ENCODE measurements at places on chromosomes 12 and 14.

DNA sequence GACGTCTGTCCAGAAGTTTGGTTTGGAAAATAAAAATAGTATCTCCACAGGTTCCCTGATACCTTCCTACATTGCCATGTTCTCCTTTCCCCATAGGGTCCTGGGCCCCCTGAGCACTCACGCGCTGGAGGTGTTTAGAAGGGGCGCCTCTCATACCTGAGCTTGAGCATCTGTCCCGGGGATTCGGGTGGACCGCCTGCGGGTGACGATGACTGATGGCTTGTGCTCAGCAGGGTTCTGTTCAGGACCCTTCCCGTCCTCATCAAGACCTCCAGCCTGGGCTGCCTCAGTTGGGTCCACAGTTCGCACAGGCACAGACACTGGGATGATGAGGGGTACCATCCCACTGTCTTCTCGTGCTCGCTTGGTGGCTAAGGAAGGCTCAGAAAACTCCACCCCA lies 22.7 kb upstream of the PNMA1 start:
- no peak for DNase-seq

- DNase-seq: no peak
These were observed 146.1 kb upstream of the NCOR2 start for GRCh38 chr12:124713436-124714082.

- DNase-seq: no peak
These were observed 344.5 kb downstream of the ZFP36L1 start for GRCh38 chr14:68448252-68448902.

- no peak for DNase-seq
These were observed 5.9 kb upstream of the FOXN3 start for GRCh38 chr14:89422952-89423345.

DNA sequence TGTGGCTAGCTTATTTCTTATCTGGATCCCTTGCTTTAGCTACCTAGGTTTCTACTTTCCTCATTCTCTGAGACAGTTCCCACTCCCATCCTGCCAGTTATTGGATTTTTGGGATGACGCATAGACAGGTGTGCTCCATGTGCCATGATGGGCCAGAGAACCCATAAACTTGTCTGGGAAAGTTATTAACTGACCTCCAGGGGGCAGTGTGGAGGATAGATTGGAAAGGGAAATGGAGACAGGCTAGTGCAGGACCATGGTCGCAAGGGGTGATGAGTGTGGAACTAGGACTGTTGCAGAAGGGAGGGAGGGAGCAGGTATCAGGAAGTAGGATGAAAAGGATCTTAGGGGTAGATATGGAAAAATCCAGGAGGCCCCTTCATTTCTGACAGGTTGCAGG lies 80.3 kb downstream of the ESRRB start:
- DNase-seq: no peak

GRCh38 chr12:9064815-9065606 lies 50.7 kb downstream of the A2M start:
- no peak for DNase-seq

- DNase-seq: no peak
These were observed 67.2 kb downstream of the SCARB1 start for GRCh38 chr12:124796303-124796960.

GRCh38 chr12:40145896-40146295 lies 40.0 kb upstream of the SLC2A13 start:
- no peak for DNase-seq

- DNase-seq: no peak
These were observed 430.4 kb downstream of the NPAS3 start for GRCh38 chr14:33369041-33369440.

DNA sequence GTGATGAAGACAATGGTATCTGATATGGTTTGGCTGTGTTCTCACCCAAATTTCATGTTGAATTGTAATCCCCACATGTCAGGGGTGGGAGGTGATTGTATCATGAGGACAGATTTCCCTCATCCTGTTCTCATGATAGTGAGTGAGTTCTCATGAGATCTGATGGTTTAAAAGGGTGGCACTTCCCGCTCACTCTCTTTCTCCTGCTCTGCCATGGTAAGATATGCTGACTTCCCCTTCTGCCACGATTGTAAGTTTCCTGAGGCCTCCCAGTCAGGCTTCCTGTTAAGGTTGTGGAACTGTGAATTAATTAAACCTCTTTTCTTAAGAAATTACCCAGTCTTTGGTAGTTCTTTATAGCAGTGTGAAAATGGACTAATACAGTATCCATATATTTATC lies 25.6 kb upstream of the PTHLH start:
- no peak for DNase-seq

GRCh38 chr14:99229654-99230207 lies 42.3 kb downstream of the BCL11B start:
- DNase-seq: no peak

DNA sequence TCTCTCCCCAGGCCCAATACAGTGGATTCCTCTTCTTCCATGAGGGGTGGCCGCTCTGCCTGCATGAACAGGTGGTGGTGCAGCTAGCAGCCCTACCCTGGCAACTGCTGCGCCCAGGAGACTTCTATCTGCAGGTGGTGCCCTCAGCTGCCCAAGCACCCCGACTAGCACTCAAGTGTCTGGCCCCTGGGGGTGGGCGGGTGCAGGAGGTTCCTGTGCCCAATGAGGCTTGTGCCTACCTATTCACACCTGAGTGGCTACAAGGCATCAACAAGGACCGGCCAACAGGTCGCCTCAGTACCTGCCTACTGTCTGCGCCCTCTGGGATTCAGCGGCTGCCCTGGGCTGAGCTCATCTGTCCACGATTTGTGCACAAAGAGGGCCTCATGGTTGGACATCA lies 3.8 kb downstream of the ARHGEF40 start:
- DNase-seq: no peak

DNA sequence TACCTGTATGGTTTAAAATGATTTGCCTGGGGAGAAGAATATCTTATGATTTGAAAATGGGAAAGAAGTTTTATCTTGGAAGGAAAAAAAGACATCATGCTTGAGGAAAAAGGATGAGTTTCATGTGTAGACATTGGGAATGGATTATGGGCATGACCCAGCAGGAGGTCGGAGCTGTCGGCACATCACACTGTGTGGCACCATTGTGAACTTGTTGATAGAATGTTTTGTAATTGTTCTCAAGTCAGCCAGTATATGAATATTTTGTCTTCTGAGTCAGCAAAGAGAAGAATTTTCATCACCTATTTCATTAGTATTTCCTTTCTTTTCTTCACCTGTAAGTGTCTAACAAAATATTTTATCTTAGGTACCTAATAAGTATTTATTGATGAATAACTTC lies 60.0 kb upstream of the HMGA2 start:
- DNase-seq: no peak

DNA sequence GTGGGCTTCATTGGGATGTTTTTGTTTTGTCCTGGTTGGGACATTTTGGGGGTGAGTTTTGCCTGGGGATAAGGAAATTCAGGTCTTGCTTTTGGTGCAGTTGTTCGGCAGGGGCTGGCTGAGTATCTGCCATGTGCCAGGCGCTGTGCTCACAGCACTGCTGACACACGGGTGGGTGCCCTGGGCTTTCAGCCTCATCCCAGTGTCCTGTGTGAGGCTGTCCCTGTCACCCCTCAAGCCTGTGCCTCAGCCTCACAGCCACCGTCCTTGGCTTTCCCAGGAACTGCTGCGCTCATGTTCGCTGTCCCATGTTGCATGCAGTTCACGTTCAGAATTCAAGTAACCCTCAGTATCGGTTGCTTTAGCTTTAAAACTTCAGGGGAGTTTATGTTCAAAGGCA lies 24.9 kb downstream of the XRCC3 start:
- no peak for DNase-seq

GRCh38 chr12:52956987-52957386 lies 8.1 kb downstream of the KRT18 start:
- DNase-seq: peak; percentile 54

GRCh38 chr12:99619389-99620158 lies 28.0 kb upstream of the GARIN6 start:
- DNase-seq: no peak

GRCh38 chr12:93167331-93167730 lies 210.4 kb upstream of the NUDT4 start:
- DNase-seq: no peak

- DNase-seq: no peak
These were observed 62.5 kb upstream of the FKBP4 start for GRCh38 chr12:2732290-2732689.

GRCh38 chr14:64502887-64503433 lies 678 bp downstream of the ZBTB25 start:
- no peak for DNase-seq

GRCh38 chr14:76771437-76771980 lies 10.2 kb downstream of the VASH1 start:
- DNase-seq: no peak

- DNase-seq: no peak
These were observed 21.9 kb upstream of the AMN1 start for GRCh38 chr12:31750747-31751039.

- no peak for DNase-seq
These were observed 197.4 kb upstream of the PRMT8 start for GRCh38 chr12:3293446-3294161.

- no peak for DNase-seq
These were observed 840 bp downstream of the DHRS7 start for GRCh38 chr14:60164404-60164711.

GRCh38 chr14:98382662-98383061 lies 889.3 kb downstream of the BCL11B start:
- no peak for DNase-seq

DNA sequence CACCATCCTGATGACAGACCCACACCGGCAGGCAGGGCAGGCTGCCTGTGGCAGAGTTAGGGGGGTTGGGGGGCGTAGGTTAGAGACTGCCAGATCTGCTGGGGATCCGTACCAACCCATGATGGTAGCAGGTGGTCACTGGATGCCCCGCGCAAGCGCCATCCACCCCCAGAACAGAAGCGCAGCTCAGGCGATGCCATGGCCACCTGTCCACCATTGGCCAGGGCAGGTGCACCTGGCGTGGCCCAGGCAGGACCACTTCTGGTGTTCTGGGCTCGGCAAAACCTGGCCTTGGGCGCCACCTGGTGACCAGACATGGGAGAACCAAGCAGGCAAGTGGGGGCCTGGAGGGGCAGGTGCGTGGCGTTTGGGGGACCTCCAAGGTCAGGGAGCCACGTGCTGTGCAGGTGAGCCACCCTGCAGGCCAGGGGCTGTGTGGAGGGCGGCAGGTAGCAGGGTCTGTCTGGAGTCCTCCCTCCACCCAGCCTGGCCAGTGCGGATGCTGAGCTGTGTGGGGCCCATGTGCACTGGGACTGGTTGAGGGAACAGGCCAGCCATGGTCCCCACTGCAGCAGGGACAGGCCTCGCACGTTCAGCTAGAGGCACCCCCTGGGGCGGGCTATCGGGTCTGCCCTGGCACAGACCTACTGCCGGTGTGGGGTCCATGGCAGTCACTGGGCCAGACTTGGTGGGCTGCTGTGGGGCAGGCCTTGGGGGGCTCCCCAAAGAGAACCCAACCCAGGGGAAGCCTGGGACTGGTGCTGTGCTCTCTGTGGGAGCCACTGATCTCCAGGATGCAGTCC lies 15.6 kb downstream of the BAG5 start:
- DNase-seq: peak; percentile 39

All from NCI-H1436 treated with DMSO at 0.1 percent for 48 hours (cell line).